NCI-H1105 (cell line): ENCODE measurements at places on chromosomes 1 and 21.
A peak's percentile ranks its signal among the peaks of the same experiment; 100 is the strongest.

- peak; percentile 61 for DNase-seq
Measured at GRCh38 chr1:205488074-205488723, 16.3 kb upstream of the CDK18 start.

GRCh38 chr1:37764414-37764825, 500 bp downstream of the EPHA10 start:
- no peak for DNase-seq

GRCh38 chr1:226831953-226832352, 38.5 kb upstream of the PSEN2 start:
- no peak for DNase-seq

DNA sequence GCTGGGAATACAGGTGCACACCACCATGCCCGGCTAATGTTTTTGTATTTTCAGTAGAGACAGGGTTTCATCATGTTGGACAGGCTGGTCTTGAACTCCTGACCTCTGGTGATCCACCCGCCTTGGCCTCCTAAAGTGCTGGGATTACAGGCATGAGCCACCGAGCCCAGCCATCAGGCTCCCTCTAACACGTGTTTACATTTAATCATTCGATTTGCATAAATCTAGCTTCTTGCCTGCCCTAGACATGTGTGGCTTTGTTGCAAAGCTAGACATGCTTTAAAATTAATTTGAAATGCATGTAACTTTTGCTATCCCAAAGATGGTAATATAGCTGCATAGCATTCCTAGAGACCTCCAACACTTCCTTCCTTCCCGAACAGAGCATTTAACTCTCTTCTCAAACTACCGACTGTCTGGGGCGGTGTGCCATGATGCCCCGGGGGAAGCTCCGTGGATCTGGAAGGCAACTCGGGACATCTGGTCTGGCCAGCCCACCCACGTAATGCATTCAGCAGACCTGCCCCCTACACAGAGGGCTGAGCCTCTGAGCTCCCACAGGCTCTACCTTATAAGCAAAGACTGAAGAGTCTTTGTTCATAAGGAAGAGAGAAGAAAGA, 34.6 kb upstream of the NID1 start:
- no peak for DNase-seq

GRCh38 chr1:29541631-29542030, 305.3 kb downstream of the PTPRU start:
- no peak for DNase-seq

DNA sequence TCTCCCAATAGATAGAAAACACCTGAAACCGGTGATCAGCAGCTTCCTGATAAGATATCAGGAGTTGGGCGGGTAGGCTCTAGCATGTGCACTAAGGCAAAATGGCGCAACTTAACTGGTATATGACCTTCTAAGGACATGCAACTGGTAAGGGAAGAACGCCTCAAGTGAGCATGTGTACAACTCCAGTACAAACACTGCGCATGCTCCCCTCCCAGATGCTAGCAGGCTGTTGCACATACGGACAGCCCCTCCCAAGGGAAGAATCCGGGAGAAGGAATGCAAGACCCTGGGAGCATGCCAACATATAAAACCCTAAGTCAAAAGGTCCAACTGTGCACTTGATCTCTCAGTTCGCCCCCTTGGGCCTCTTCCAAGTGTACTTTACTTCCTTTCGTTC, 110.8 kb downstream of the TSEN15 start:
- no peak for DNase-seq

GRCh38 chr1:29256979-29257804, 20.9 kb downstream of the PTPRU start:
- DNase-seq = peak; percentile 87

DNA sequence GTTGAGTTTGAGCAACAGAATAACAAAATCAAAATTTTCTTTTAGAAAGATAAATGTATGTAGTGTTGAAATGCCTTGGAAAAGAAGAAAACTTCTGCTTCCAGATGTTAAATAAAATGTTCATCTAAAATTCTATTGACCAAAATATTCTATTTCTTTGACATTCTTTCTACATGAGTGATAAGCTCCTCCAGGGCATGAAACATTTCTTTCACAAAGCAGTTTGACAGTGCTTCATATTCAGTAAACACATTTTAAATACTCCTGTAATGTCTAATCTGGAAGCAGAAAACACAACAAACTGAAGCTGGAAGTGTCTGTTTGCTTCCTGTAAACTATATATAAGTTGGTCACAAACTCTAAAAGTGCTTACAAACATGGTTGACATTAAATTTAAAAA, 61.5 kb downstream of the RGS21 start:
- DNase-seq = no peak
